ENCODE measurements at places on chromosomes 13 and 19.

- DNase-seq = no peak
These were observed at the start of gene ANKLE1 for GRCh38 chr19:17281391-17282304. Gene ANKLE1, plus strand, starts transcription at chr19:17281901. Its CDS starts 20 bp downstream, at chr19:17281921.

- no peak for DNase-seq
These were observed 53.4 kb upstream of the F7 start for GRCh38 chr13:113052206-113052605.

DNA sequence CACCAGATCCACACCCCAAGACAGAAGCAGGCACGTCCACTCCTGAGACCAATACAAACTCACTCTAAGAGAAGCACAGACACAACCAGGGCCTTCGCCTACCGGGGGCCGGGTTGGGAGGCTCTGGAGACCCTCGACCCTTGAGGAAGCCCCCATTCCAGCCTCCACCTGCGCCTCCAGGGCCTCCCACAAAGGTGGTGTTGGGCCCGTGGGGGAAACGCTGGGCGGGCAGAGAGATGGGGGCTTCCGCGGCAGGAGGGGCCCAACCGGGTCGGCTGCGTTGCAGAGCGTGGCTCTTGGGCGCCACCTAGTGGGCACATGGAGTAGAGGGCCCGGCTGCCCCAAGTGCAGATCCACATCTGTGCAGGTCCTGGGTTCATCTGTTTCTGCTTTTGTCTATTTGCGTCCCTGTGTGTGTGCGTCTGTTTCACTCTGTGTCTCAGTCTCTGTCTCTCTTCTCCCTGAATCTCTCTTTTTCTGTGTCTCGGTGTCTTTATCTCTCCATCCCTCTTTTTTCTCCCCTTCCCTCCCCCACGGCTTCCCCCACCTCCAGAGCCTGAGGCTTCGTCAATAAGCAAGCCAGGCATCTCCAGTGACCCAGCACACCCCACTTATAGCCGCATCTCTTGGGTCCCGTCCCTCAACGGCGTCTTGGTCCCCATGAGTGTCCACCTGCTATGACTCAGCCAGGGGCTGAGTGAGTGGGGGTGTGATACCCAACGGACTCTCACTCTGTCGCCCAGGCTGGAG, 10.5 kb upstream of the TINCR start:
- DNase-seq = peak; percentile 70

DNA sequence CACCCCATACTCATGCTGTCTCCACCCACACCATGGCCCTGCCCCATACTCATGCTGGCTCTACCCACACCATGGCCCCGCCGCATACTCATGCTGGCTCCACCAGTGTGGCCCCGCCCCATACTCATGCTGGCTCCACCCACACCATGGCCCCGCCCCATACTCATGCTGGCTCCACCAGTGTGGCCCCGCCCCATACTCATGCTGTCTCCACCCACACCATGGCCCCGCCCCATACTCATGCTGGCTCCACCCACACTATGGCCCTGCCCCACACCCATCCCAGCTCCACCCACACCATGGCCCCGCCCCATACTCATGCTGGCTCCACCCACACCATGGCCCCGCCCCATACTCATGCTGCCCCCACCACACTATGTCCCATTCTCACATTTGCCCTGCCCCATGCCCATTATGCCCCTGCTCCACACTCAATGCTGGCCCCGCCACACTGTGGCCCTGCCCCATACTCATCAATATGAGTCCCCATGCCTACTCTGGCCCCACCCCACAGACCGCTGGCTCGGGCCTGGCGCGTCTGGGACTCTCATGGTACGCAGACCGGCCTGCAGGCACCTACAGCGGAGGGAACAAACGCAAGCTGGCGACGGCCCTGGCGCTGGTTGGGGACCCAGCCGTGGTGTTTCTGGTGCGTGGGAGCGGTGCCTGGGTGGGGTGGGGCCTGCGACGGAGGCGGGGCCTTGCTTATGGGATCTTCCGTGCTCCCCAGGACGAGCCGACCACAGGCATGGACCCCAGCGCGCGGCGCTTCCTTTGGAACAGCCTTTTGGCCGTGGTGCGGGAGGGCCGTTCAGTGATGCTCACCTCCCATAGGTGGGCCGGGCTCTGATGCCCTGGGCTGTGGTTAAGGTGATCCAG, 3.7 kb upstream of the ARHGAP45 start:
- peak; percentile 25 for DNase-seq

GRCh38 chr13:33377825-33378224, 92.3 kb upstream of the STARD13 start:
- DNase-seq = no peak

- DNase-seq = peak; percentile 88
These were observed 9.3 kb downstream of the MED16 start for GRCh38 chr19:883661-884211.

DNA sequence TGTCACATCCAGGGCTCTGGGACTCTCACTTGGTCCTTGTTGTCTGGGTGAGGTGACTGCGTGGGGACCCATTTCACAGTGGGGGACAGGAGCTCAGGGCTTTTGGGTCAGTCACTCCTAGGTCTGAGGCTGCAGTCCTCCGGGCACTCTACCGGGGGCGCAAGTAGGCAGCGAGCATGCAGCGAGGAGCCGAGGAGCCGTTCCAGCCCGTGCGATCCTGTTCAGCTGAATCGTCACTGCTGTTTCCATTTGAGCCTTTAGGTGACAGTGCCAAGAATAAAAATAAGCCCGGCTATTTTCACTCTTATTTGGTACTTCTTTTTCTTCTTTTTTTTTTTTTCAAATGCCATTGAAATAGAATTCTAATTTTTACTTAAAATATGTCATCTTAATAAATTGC, 126.5 kb downstream of the ZNF536 start:
- no peak for DNase-seq

GRCh38 chr13:50644081-50644871, 199.2 kb downstream of the DLEU7 start:
- DNase-seq = no peak

- peak; percentile 29 for DNase-seq
These were observed 19.6 kb downstream of the MPND start for GRCh38 chr19:4362831-4363545.

Data from Calu3 (cell line).